ENCODE measurements at places on chromosomes 11 and 22. TPM values are rescaled to one million over a fixed set of nuclear protein-coding genes. Genes with fewer than 3 reads are reported as not detected.

DNA sequence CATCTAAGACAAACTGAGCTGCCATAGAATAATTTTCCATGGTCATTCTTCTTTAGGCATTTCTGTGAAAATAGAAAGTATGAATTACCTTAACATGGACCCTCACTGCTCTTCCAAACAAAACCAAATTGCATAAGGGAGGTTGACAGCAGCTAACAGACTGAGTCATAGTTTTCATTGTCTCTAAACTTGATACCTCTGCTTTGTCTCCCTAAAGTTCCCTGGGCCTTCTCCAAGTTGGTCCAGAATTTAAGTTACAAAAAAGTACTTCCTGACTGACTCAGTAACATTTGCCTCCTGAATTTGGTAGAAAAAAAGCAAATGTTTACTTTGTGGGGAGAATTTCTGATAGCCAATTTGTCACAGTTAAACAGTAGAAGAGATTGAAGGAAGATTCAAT, 3.0 kb downstream of the OR8D1 start:
- no peaks in the 10 kb centered on the region for H3K36me3 ChIP-seq
- H3K27me3 ChIP-seq, result no peaks in the 10 kb centered on the region
- DNase-seq, result no peak
- no peaks in the 10 kb centered on the region for H3K4me1 ChIP-seq
- H3K27ac ChIP-seq, result no peak overlapping the region
- no peak overlapping the region for H3K4me3 ChIP-seq

- no peak overlapping the region for H3K4me3 ChIP-seq
- peaks cover 4% of the 10 kb centered on the region for H3K4me1 ChIP-seq
- no peaks in the 10 kb centered on the region for H3K36me3 ChIP-seq
- no peak for DNase-seq
- H3K27me3 ChIP-seq, result no peaks in the 10 kb centered on the region
- no peak overlapping the region for H3K27ac ChIP-seq
Observed at GRCh38 chr11:62390722-62391121, 28.1 kb upstream of the SCGB1A1 start.

- no peaks in the 10 kb centered on the region for H3K4me1 ChIP-seq
- no peaks in the 10 kb centered on the region for H3K27me3 ChIP-seq
- no peaks in the 10 kb centered on the region for H3K36me3 ChIP-seq
- no peak for DNase-seq
Observed at GRCh38 chr11:21806508-21806907, 386.4 kb upstream of the ANO5 start.

MAP6 gene
- 1.7 TPM for total RNA-seq

- H3K4me1 ChIP-seq, result no peaks in the 10 kb centered on the region
- H3K27ac ChIP-seq, result no peak overlapping the region
- H3K36me3 ChIP-seq, result no peaks in the 10 kb centered on the region
- H3K4me3 ChIP-seq, result no peak overlapping the region
- DNase-seq, result no peak
Observed at GRCh38 chr22:49344161-49344560, 483.5 kb downstream of the BRD1 start.
